Ammon's horn (tissue), 1 donor: ENCODE measurements at places on chromosomes 7 and 10.
A peak's percentile ranks its signal among the peaks of the same experiment; 100 is the strongest.

GRCh38 chr7:3867863-3868262 is 566.8 kb downstream of the SDK1 start:
- DNase-seq, result no peak

DNA sequence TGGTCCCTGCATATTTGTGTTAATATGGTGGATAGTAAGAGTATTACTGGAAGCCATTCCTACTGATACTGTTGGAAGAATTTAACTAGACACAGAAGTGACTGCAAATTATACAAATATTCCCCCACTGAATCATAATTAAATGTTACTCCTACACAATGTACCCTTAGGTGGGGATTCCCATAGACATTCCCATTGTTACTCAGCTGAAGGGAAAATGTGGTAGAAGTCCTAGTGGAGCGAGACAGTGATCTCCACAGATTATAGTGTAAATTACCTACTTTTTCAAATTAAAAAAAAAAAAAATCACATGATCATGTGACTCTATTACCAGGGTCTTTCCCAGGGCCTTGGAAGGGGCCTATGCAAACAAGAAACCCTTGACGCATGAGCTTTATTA is 611.8 kb downstream of the LRMDA start:
- no peak for DNase-seq

DNA sequence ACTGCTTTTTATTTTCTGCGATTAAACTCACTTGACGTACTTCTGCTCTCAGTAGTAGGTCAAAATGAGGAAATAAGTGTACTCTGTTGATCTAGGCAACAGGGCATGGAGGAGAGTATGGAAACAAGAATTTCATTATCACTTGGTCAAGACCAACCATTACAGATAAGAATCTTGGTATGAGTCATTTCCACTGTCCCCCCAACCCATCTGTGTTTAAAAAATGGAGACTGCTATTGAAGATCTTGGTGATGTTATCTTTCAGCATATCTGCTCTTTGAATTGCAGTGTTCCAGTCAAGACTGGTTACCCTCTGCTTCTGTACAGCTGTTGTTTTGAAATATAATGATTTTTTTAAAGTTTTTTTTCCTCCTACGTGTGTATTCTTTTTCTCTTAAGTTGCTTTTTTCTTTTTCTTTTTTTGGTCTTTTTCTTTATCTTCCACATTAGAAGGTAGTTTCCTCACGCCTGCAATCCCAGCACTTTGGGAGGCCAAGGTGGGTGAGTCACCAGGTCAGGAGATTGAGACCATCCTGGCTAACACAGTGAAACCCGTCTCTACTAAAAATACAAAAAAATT is 11.7 kb downstream of the STAM start:
- DNase-seq, result no peak

GRCh38 chr7:5282543-5283316 is at the start of gene SLC29A4:
Gene SLC29A4 (plus strand): TSS chr7:5282943. CDS start chr7:5287817, 4,874 bp downstream.
- peak; percentile 67 for DNase-seq

DNA sequence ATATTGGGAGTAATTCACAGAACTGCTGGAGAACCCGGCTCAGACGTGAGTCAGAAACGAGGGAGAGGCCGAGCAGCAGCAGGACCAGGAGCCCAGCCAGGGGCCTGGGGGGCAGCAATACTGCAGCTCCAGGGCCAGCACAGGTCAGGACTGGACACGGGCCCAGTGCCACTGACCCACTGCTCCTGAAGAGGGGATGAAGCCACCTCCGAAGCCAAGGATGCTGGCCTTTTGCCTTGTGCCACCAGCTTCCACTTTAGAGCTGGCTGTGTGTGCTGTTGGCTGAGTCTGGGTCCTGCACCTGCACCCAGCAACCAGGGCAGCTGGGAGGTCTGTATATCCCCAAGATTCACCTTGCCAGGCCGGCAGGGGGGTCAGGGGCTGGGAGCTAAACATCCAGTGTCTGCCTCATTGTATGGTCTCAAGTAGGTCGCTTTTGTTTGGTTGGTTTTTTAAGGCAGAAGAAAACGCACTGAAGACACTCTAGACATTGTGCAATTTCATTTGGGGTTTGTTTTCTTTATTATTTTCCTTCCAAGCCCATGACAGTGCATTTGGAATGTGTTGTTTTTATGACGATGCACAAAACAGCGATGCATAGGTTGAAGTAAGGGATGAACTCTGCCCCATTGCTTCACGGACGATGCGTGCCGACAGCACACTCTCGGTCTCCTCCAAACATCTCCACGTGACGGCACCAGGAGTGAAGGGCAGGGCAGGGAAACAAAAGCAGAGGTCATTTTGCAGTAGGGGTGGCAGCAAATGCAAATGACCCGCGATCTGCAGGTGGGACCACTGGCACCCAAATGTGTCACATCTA is 27.7 kb upstream of the INSIG1 start:
- no peak for DNase-seq

DNA sequence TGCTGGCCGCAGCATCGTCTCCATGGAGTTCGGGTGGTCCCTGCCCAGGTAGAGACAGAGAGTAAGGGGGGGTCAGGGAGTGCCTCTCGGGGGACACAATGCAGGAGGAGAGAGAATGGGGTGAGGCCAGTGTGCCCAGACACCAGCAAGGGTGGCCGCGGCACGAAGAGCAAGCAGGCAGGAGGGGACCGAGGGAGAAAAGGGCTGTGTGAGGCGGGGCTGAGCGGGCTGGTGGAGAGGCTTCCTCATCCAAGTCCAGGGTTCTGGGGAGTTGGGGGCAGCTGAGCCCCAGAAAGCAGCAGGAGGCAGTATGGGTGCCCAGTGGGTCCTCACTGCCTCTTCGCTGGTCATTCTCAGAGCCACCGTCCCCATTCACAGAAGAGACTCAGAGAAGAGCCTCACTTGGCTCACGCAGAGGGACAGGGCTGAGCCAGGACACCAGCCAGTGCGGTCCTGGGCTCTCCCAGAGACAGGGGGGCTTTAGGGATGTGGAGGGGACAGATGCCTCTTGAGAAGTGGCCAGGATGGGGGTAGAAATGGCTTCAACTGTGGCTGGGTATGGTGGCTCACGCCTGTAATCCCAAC is 78.9 kb downstream of the MICALL2 start:
- DNase-seq, result no peak

DNA sequence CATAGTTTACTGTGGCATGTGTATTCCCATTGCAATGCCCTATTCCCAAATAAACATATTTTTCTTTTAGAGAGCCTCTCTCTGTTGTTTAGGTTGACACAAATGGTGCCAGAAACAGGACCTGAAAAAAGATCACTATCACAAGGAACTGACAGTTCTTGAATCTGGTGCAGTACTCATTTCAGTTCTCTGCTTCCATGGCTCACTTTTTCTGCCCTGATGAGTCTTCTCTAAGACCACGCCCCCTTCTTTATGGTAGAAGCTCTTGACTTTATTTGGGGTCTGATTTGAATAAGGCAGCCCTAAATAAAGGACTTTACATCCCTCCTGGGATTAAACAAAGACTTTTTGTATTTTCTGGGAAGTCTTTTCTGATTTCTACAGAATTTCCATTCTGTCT is 3.5 kb upstream of the CCDC126 start:
- no peak for DNase-seq

- DNase-seq, result no peak
These were observed 41.5 kb downstream of the ANKMY2 start for GRCh38 chr7:16604054-16604453.

DNA sequence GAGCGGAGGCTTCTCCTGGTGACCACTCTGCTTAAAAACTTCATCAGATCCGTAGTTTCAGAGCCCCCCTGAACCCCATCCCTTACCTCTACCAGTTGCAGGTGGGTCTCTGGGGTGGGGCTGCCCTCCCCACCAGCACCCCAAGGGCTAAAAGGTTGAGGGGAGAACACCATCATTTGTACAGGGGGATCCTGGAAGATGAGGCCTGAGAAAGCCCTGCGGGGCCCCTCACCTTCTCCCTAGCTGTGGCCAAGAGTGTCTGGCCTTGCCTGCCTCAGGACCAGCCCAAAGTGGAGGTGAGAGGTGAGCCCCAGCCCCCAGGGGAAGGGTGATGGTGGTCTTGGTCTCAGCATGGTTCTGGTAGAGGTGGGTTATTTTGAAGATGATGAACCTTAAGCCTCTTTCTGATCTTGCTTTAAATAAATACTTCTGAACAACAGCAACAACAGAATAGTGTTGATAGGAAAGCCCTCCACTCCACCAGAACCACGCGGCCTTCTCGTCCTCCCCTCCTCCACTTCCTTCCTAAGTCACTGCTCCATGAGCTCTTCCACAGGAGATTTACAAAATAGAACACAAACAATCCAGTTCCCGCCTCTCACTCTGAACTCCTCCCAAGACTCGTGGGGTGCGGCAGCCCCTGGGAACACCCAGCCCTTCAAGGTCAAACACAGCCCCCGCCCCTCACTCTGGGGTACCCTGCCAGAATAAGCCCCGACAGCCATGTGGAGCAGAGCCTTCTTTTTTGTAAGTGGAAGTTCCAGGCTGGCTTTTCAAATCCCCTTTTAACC is 169.1 kb downstream of the EGFR start:
- no peak for DNase-seq

- no peak for DNase-seq
These were observed 54.0 kb upstream of the SLC26A5 start for GRCh38 chr7:103499976-103500375.

- DNase-seq, result peak; percentile 69
These were observed 509.0 kb upstream of the PODXL start for GRCh38 chr7:132065193-132065988.

- DNase-seq, result no peak
These were observed 166.3 kb downstream of the RNF133 start for GRCh38 chr7:122532406-122533269.

DNA sequence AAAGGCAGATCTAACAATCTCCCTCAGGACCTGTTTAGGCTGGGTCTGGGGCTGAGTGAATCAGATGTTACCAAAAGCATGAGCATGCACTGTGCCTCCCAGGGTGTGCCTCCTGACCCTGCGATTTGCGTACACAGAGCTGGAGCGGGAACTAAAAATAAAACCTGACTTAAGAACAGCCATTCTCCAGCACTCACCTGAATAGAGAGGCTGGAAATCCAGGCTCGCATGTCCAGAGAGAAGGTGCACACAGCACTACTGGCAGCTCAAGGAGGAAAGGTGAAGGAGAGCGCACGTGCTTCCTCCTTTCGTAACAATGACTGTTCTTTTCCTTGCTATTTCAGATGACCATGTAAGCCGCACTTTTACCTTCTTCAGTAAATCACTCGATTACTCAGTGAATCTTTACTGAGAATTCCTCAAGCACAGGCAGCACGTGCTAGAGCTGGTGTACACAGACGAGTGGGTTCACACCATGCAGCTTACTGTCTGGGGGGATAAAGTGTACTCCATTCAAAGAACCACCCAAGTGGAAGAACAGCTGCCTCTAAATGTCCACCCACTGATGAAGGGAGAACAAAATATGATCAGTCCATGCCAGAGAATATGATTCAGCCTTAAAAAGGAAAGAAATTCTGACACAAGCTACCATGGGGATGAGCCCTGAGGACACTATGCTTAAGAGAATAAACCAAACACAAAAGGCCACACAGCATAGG is 45.6 kb downstream of the SFMBT2 start:
- DNase-seq, result no peak

DNA sequence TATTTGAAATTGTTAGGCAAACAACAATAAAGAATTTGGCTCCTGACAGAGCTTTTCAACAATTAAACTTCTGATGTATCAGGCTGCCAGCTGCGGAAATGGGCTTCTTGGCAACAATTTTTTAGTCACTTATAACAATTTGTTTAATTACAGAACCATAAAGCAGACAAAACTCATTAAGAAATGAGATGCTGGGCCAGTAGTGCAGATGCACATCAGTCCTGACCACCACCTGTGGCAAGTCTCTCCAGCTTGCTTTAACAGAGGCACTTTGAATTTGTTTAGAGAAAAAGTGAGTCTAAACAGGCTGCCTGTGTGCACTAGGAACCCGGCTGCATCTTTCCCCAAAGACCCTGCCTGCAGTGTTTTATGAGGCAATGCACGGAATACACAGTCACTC is 1124.4 kb downstream of the NXPH1 start:
- DNase-seq, result no peak

- DNase-seq, result no peak
These were observed 763.7 kb upstream of the MBL2 start for GRCh38 chr10:53536322-53536721.

DNA sequence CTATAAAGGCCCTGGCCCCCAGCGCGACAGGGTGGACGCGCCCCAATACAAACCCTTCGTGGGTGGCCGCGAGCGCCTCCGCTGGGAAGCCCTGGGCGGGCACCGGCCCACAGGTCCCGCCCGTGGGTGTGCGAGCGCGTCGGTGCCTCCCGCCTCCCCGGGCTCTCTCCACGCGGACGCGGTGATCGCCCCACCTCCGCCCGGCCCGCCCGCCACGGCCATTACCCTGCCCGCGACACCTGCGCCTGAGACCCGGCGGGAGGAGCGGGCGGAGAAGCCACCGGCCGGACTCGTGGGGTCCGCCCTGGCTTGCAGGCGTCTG is 81.2 kb downstream of the PAX2 start:
- DNase-seq, result no peak

DNA sequence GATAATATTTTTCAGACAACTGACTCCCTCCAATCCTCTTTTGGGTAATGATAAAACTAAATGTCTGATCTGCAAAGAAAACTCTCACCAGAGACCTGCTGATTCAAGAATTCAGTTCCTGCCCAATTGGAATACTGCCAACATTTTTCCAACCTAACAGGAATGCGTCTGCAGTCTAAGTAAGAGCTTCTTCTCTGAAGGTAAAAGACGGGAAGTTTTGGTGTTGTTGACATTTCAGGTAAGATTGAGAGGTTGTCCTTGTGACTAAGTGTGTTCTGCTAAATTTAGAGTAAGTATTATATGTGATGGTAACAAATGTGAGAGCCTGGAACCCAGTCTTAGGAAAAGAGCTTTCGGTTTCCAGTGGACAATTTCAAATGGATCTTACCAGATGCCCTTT is 17.6 kb downstream of the IFIT5 start:
- no peak for DNase-seq

DNA sequence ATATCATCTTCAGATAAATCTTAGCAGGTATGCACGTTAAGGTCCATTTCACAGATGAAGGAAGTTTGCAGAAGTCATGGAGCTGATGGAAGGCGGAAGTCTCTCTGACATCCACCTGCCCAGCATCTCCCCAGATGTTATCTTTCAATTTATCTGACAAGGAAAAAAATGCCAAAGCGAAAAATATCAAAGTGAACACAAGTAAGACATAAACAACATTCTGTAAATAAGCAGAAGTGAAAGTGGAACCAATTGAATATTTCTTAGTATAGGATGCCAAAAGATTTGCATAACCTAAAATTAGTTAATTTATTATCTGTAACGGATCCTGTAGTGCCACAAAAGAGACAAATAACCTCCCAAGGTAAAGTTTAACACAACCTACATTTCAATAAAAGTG is 73.6 kb upstream of the NEBL start:
- DNase-seq, result no peak

GRCh38 chr7:91824201-91824600 is 56.3 kb downstream of the MTERF1 start:
- DNase-seq, result no peak
